ENCODE measurements at places on chromosomes 7 and 10. TPM values are rescaled to one million over a fixed set of nuclear protein-coding genes. Genes with fewer than 3 reads are reported as not detected.

Gene WNT16
- not detected for polyA plus RNA-seq

Gene FAM25A
- polyA plus RNA-seq = not detected

DNA sequence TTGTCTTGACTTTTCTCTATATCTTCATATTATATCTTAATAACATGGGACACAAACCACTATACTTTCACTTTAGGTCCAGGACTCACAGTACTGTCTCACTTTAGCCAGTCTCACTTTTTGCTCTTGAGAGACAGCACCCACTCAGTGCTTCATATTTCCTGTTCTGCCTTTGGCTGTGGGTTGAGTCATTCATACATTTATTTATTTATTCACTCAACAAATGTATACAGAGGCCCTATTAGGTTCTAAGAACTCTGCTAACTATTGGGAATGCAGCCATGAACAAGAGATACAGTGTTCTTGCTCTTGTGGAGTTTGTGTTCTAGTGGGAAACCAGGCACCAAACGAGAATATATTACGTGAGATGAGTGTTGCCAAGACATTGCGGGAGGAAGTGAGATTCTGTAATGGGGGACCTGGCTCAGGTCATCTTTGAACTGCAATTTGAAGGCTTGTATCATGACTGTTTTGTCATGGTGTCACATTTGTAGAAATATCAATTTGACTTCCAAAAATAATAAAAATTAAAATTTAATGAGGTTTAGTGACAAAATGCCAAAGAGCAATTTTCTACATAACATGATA, 190.1 kb downstream of the SDHAF3 start:
- no peak for DNase-seq

Gene DNA2
- 19.4 TPM for polyA plus RNA-seq

Gene GDF2
- 0.09 TPM for polyA plus RNA-seq

All from right lung (tissue), 10 donors.